ENCODE measurements at places on chromosomes 7 and 10.

- DNase-seq, result no peak
These were observed 281.6 kb upstream of the ZMIZ1 start for GRCh38 chr10:78787125-78787524.

DNA sequence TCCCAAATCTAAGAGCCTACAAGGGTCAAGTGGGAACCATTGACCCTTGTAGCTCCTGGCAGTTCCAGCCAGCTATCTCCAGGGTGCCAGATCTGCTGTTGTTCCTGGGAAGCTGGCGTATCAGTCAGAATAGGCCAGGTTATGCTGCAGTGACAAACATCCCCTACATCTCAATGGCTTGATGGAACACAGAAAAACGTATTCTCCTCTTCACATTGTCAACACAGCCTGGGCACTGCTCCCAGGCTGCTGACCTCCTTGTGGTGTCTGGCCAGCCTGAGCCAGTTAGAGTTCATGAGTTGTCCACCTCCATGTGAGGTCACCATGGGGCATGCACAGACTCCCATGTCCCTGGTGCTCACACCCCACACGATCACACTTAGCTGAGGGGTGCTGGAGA is 9.5 kb upstream of the TNRC18 start:
- no peak for DNase-seq

- DNase-seq, result no peak
These were observed 58.3 kb upstream of the GJD4 start for GRCh38 chr10:35546824-35547225.

- DNase-seq, result no peak
These were observed 158.8 kb downstream of the HGF start for GRCh38 chr7:81611040-81611439.

DNA sequence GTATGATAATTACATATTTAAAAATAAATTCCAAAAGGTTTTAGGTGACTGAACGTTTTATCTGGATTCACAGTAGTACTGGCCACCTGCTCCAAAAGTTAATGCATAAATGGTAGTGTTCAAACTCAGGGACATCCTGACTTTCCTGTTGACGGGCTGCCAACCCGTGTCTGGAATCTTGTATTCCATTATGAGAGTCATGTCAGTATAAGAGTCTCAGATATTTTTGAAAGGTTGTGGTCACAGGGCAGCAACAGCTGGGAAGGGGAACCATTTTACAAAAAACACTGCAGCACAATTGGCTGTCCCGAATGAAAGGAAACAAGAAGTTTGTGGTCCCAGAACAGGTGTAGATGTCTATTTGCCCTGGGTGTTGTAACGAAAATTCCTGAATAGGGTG is 2.8 kb downstream of the TDRD1 start:
- DNase-seq, result no peak

DNA sequence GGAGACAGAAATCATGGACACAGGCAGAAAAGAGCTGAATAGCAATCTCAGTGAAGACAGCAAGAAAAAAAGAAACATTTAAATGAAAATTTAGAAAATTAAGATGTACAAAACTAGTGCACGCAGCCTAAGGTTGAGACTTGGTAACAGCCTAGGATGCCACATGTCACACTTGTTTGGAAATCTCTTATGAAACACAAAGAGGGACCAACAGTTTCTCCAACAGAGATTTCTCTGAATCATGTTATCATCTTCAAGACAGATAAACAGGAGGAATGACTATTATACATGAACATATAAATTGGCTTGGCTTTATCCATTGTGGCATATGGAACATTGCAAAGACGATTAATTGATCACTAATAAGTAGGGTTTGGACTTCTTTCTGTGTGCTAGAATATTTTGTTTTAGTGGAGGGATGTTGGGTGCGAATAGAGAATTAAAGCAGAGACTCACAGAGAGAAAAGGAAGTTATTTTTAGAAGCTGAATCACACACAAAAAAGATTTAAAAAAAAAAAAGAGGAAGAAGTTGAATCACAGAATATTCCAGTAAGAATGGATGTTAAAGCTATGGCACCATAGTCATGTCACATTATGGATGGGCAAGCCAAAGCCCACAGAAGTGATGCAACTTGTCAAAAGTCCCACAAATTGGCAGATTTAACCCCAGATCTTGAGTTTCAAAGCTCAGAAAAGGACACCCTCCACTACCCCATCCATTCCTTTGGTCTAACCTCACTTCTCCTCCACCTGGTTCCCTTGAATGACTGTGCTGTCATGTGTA is 91.6 kb downstream of the MYOF start:
- DNase-seq, result no peak

- no peak for DNase-seq
These were observed 154.8 kb downstream of the LRRC4 start for GRCh38 chr7:127876393-127876792.

GRCh38 chr10:61973906-61974305 is 72.4 kb downstream of the ARID5B start:
- DNase-seq, result no peak

GRCh38 chr10:51718804-51719291 is 19.5 kb upstream of the CSTF2T start:
- no peak for DNase-seq

DNA sequence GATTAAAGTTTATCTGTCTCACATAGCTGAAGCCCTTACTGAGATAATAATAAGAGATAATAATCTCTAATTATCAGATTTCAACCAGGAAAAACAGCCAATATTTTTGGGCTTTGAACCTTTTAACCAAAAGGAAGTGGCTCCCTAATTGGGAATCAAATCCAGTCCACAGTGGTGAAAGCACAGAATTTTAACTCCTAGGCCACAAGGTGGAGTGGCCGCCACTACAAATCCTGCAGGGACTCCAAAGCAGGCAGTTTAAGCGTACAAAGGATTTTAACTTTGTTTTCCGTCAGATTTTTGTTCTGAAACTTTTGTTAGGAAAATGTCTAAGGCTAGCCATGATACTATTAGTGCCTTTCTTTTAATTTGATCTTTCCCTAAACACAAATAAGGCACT is 99.6 kb upstream of the CCNY start:
- no peak for DNase-seq

DNA sequence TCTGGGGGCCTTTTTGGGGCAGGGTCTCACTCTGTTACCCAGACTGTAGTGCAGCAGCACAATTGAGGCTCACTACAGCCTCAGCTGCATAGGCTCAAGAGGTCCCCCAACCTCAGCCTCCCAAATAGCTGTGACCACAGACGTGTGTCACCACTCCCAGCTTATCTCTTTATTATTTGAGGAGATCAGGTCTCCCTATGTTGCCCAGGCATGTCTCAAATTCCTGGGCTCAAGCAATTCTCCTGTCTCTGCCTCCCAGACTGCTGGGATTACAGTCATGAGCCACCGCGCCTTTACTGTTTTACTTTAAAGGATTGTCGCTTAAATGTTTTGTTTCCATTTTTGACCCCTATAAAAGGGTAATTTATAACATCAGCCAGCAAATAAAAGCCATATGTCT is 502.6 kb upstream of the AUTS2 start:
- DNase-seq, result no peak

- no peak for DNase-seq
These were observed 120.2 kb upstream of the AMPH start for GRCh38 chr7:38751416-38751815.

GRCh38 chr10:7378602-7379403 is 32.0 kb downstream of the SFMBT2 start:
- no peak for DNase-seq

- DNase-seq, result no peak
These were observed 5.3 kb downstream of the NUDT1 start for GRCh38 chr7:2247141-2247995.

DNA sequence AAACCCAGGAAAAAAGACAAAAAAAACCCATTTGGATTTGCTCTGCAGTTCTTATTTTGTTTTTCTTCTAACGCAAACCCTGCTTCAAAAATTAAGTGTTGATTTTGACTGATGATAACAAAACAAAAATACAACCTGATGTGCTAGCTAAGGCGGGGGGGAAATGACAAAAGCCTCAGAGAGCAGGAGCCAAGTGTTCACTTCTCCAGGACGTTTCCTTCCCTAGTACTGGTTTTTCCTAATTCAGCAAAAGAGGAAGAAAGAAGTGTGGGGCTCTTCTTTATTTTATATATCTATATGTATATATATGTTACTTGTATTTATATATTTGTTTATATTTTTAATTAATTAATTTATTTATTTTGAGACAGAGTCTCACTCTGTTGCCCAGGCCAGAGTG is 28.0 kb downstream of the SNX10 start:
- DNase-seq, result no peak

DNA sequence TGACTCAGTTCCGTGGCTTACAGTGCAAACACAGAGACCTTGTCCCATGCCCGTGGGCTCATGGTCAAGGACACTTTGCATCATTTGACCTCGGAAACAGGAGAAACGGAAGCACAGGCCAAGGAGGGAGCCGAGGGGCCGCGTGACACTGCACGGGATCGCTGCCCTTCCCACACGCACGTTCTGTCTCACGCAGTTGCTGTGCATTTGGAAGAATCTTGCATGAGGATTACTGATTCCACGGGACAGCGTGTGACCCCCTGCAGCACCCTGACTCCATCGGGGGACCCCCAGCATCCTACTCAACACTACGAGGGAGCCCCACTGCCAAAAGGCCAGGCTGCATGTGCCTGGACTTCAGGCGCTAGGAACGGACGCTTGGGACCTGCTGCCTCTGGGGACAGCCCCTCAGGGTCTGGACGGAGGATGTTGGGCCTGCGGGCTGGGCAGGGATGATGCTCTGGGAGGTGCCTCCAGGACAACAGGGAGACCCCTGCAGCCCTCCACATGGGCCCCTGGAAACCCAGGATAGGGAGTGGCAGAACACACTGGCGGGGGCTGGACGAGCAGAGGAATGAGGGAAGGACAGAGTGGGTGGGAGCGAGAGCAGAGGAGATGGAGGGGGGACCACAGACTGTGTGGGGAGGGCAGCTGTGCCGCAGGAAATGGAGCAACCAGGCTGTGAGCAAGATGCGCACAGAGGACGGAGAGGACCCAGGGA is 222.2 kb downstream of the DNAJB6 start:
- no peak for DNase-seq

- DNase-seq, result no peak
These were observed 67.5 kb downstream of the PWWP2B start for GRCh38 chr10:132464256-132465192.

- DNase-seq, result no peak
These were observed 115.7 kb downstream of the KIAA1217 start for GRCh38 chr10:24324651-24325050.

GRCh38 chr10:65565246-65565645 is 1360.6 kb upstream of the LRRTM3 start:
- DNase-seq, result no peak

DNA sequence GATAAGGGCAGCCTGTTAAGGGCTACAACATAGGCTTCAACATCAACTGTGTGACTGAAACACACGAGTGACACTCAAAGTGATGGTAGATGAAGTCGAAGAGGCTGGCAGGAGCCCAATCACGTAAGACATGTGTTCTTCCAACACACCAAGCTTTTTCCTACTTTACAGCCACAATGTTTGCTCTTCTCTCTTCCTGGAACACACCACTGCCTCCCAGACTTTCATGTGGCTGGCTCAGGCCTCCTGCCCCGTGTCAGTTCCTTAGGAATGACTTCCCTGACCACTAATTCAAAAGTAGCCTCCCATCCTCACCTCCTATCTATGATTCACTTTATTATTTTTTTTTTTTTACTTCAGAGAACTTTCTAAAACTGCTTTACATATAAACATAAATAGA is 209.2 kb downstream of the GPAM start:
- no peak for DNase-seq

DNA sequence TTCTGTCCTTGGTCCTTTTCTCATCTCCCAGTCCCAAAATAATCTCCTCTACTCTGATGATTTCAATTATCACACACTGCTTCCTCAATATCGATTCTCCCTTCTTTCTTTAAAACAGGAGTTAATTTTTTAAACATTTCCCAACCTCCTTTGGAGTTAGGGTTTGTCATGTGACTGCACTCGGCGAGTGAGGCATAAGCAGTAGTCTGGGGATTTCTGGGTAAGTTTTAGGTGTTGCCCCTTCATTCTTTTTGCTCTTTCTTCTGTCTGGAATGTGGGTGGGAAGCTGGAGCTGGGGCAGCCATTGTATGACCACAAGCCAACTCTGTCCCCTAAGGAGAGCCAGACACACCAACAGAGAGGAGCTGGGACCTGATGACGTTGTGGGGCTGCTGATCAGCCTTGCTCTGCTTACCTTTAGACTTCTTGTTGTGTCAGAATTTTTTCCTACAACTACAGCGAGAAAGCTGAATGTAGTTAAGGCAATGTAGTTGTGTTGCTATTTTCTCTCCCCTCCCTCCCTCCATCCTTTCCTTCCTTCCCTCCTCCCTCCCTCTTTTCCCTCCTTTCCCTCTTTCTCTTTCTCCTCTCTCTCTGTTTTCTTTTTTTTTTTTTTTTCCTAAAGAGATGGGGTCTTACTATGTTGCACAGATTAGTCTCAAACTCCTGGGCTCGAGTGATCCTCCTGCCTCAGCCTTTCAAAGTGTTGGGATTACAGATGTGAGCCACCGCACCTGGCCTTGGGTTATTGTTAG is 6.5 kb upstream of the TSPAN14 start:
- DNase-seq, result no peak

DNA sequence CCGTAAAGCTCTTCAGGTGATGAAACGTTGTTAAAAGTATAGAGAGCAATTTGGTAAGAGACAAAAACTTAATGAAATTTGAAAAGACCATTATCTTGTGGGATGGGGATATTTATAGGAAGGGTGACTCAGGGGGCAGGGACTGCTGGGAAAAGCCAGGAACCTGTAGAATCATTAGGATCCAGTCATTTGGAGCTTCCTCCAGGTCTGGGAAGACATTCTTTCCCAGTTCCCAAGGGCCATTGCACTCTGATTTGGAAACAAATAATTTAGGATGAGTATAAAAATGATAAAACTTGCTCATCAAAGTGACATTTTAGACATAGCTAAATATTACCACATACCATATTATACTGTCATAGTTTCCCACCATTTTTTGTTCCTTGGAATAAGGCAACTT is 143.9 kb downstream of the PFKFB3 start:
- no peak for DNase-seq

- no peak for DNase-seq
These were observed 27.3 kb downstream of the MDFIC start for GRCh38 chr7:114949231-114949630.

GRCh38 chr10:89278034-89278535 is 23.8 kb upstream of the IFIT2 start:
- DNase-seq, result peak; percentile 88

- DNase-seq, result no peak
These were observed 60.7 kb downstream of the SMURF1 start for GRCh38 chr7:99083068-99083651.

DNA sequence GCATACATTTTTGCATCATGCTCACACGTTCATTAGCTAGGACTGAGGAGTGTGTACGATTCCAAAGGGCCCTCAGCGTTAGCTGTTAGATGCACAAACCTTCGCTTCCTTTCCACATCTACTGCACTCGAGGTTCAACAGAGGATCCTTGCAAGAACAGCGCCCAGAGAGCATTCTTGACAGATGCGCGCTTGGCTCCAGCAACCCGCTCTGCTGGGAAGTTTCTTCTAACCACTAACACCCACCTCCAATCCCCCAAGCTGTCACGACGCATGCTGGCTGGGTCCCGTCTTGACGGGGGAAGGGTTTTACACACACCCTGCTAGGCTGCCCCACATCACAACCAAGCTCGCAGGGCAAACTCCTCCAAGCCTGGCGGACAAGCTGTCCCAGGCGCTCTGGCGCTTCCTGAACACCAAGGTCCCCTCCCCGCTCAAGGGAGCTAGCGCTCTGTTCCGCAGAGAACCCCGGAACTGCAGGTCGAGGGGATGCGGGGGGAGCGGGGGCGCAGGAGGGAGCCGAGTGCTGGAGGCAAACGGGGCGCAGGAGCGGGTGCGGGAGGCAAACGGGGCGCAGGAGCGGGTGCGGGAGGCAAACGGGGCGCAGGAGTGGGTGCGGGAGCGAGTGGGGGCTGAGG is 653 bp upstream of the ADRB1 start:
- no peak for DNase-seq
